ENCODE measurements at places on chromosomes 7 and 10. TPM values are rescaled to one million over a fixed set of nuclear protein-coding genes. Genes with fewer than 3 reads are reported as not detected.

Gene LIPN
- polyA plus RNA-seq: not detected

Gene TACC2
- polyA plus RNA-seq: 75.7 TPM

Gene STEAP2
- polyA plus RNA-seq: 2.0 TPM

Gene ST8SIA6
- polyA plus RNA-seq: 0.79 TPM

Gene FBXL13
- 3.4 TPM for polyA plus RNA-seq

Gene RADIL
- polyA plus RNA-seq: 60.6 TPM

Gene PTPRE
- polyA plus RNA-seq: 8.8 TPM

DNA sequence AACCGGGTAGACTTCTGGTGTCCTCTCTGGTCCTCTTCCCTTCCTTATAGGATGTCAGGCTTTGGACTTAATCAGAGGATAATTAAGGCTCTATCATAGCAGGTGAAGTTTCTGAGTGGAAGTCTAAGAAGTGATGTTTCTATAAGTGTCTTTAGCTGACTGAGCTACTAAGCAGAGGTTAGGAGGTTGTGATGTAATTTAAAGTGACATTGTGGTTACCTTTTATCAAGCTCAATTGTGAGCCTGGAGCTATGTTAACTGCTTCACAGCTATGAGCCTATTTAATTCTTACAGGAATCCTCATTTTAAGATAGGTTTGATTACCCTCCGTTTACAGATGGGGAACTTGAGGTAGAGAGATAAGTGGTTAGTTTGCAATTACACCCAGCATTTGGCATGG, 365.1 kb downstream of the AUTS2 start:
- no peak for DNase-seq

DNA sequence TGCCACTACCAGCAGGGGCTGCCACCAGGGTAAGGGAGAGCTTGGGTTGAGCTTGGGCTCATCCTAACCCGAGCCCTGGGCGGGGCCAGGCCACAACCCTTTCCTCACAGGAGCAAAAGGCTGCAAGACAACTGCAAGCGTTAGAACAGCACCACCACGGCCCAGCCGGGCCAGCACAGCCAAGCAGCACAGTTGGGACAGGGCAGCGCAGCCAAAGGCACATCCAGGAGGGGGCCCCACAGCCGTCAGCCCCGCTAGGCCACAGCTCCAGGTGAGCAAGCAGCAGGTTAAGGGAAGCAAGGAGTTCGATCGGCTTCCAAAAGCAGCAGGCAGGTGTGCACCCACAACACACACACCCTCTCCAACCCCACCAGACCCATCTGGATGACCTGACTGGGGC, 7.0 kb upstream of the NDST2 start:
- DNase-seq: no peak

DNA sequence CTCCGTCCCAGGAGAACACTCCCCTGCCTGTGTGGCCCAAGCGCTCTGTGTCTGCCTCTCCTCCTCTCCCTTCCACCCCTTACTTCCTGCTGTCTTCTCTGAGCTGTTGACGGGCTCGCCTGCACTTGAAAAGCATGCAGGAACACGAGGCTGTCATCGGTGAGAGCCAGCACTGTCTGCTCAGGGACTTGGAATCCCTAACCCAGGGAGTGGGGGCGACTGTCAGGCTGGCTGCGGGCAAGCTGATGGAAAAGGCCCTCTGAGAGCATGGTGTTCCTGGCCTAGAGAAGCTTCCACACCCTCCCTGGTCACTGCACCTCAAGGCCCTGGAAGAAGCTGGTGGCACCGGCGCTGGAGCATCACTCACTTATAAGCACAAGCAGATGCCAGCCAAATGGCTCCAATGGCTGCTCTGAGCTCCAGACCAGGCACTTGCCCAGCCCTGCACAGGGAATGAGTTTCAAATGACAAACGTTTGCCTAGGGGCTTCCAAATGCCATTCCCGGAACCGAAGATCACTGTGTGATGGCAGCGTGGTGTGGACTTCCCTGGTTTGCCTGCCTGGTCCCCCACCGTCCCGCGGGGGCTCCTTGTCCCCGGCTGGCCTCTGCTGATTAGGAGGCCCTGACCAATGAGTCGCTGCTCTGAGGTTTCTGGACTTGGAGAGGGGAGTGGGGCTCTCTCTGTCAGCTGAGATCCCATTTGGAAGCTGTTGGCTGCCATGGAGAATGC, 56.7 kb upstream of the EBF3 start:
- DNase-seq: peak; percentile 19

- DNase-seq: no peak
These were observed 206.1 kb upstream of the CELF2 start for GRCh38 chr10:10811562-10811961.

DNA sequence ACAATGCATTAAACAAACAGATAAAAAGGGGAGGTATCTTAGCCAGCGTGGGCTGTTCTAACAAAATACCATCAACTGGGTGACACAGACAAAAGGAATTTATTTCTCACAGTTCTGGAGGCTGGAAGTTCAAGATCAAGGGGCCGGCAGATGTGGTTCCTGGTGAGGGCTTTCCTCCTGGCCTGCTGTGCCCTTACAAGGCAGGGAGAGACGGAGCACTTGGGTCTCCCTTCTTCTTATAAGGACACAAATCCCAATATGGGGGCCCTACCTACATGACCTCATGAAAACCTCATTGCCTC, 281.6 kb upstream of the KLF14 start:
- DNase-seq: no peak

GRCh38 chr7:79281426-79281825, 172.0 kb downstream of the MAGI2 start:
- no peak for DNase-seq

DNA sequence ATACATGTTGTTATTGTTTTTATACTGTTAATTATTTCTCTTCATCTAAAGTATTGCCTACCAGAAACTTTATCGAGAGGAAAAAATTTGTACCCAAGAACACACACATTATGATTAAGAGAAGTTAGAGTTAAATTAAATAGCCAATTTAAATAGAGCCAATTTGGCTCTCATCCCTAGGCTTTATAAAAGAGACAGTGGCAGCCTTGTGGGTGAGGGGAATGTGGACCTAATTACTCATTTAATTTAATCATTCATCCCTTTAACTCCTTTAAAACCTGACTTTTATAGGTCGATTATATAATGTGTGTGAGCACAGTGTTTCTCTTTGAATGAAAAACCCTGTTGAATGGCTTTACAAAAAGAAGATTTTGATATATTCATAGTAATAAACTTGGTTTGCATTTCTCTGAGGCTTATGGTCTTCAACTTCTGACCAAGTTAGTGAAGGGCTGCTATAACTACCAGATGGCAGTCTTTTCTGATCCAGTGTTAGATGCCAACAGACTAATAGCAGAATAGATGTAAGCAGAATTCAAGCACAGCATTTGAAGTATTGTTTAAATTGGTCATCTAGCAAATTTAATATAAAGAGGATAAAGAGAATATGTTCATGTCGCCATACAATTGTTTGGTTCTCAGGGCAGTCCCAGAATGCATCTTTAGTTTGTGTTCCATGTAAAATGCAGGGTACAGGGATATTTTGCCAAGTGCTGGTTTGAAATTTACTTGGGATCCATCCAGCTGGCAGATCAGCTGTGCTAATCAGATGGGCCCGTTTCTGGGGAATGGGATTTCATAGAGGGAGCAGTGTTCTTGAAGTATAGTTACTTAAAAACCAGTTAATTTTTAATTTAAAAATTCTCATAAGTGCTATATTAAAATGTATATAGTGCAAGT, 25.3 kb downstream of the ADD3 start:
- DNase-seq: peak; percentile 67

DNA sequence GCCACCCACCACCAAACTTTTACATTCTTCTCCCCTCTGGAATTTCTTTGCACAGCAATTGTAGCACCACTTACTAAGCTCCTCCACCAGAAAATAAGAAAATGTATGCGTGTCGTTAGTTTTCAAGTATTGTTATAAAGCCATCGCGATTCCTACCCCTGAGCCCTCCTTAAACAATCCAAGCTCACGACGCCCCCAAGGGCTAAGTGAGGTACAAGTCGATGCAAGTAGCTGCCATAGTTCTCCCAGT, 1.3 kb downstream of the FRAT2 start:
- peak; percentile 61 for DNase-seq

- DNase-seq: no peak
These were observed 237.4 kb downstream of the PCLO start for GRCh38 chr7:82925331-82925730.

DNA sequence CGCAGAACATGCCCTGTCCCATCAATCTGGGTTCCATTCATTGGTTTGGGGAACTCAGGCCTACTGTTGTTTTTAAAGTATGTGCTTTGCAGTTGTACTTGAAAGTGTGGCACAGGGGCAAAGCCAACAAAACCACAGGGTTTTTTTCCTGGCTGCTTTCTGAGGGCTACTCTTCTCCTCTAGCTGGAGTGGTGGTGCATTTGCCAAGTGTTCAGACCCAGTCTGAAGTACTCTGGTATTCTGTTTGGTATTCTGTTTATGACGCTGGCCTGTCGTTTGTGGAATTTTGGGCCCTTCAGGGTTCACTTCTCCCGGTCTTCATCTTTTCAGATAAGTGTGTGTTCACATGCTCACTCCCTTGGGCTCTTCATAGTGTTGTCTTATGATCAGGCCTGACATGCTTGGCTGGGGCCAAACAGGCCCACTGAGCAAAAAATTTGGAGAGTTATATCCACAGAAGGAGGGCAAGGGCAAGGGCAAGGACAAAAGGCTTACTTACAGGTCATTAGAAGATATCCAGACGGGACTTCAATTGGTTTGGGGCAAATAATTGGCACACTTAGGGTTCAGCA, 26.3 kb downstream of the SLC26A4 start:
- no peak for DNase-seq

DNA sequence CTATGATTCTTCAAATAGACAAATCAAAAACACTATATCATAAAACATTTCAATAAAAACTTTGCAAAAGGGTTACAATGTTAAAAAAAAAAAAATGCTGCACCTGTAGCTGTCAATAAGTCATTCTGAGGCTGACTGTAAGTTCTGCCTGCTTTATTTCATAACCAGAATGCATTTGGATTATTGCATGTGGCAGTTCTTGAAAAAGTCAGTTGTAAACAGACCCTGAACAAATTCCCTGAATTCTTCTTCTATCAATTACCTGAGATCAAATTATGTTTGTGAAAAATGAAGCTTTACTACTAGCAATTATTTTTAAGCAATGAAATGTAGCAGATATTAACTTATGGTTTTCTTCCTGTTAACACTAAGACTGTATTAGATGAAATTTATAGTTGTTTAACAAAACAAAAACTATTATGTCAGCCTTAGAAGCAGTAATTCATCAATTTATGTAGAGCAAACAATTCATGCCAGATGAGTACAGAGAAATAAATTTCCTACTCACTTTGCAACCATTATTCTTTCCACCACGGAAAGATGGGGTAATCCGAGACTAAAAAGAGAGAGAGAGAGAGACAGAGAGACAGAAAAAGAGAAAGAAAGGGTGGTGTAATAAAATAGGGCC, 107.8 kb downstream of the SFMBT2 start:
- DNase-seq: no peak

DNA sequence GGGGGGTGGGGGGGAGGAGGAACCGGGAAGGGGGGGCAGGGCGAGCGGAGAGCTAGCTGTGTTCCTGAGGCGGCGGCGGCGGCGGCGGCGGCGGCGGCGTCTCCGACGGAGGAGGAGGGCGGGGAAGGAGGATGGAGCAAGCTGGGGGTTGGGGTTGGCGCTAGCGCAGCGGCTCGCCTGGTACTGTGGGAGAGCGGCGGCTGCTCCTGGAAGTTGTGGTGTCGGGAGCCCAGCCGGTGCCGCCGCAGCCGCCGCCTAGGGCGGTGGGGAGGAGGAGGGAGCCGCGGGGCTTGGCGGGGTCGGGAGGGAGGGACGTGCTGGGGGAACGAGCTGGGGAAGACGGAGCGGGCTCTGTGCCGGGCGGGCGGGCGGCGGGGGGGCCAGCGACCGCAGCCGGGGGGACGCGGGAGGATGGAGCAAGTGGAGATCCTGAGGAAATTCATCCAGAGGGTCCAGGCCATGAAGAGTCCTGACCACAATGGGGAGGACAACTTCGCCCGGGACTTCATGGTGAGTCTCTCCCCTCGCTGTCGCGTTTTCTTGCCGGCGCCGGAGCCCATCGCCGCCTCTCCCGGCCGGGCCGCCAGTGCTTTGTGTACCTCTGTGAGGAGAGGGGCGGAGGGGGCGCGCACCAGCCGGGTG, at the start of gene PTPN12:
Gene PTPN12 (plus strand): TSS at position 160 of the 642 bp plus-strand sequence. CDS start 252 bp downstream, at position 412.
- peak; percentile 66 for DNase-seq

DNA sequence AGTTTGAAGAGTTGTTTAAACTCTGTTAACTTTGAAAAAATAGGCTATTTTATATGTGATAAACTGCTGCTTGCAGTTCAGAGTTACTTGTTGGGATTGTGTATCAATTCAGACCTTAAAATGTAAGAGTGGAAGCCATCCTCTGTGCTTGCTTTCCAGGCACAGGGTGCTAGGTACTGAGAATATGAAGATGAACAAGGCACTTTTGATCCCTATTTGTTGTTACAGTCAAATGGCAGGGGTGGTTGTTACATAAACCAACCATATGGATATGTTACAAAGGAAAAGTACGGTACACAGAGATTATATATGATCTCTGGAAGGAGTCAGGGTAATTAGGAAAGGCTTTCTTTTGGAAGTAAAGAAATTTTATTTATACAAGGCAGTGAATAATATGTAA, 63.8 kb downstream of the REEP3 start:
- DNase-seq: no peak

Data from cardiac muscle cell (in vitro differentiated cells and primary cell).